ENCODE measurements at places on chromosomes 1 and 21. TPM values are rescaled to one million over a fixed set of nuclear protein-coding genes. Genes with fewer than 3 reads are reported as not detected.

DNA sequence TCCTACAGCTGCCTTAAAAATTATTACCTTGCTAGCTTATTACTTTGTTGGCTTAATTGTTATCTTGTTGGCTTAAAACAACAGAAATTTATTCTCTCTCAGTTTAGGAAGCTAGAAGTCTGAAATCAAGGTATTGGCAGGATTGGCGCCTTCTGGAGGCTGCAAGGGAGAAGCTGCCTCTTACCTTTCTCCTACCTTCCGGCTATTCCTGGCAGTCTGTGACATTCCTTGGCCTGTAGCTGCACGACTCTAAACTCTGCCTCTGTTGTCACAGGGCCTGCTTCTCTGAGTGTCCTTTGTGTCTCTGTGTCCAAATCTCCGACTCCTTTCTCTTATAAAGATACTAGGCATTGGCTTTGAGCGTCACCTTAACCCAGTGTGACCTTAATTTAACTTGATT is 579.9 kb upstream of the B3GALT2 start:
- no peak for DNase-seq

DNA sequence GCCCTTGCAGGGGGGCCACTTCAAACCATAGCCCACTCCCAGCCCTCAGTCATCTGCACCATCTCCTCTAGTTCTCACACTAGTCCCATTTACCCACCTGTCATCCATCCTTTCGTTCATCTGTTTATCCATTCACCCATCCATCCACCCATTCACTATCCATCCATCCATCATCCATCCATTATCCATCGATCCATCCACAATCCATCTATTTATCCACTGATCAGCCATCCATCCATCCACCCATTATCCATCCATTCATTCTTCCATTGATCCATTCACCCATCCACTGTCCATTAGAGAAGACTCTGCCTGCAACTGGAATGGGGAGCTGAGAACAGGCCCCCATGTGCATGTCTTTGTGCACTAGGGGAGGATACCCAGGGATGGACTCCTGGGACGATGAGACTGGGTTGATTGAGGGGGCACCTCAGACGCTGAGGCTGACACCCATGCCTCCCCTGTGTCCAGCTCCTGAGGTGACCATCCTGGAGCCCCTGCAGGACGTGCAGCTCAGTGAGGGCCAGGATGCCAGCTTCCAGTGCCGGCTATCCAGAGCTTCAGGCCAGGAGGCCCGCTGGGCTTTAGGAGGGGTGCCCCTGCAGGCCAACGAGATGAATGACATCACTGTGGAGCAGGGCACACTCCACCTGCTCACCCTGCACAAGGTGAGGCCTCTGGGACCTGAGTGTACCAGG is 97.9 kb downstream of the TRIM11 start:
- no peak for DNase-seq

- DNase-seq, result no peak
Measured at GRCh38 chr1:60835649-60836048, 246.7 kb upstream of the NFIA start.

- no peak for DNase-seq
Measured at GRCh38 chr21:42248783-42249597, 30.1 kb downstream of the ABCG1 start.

DNA sequence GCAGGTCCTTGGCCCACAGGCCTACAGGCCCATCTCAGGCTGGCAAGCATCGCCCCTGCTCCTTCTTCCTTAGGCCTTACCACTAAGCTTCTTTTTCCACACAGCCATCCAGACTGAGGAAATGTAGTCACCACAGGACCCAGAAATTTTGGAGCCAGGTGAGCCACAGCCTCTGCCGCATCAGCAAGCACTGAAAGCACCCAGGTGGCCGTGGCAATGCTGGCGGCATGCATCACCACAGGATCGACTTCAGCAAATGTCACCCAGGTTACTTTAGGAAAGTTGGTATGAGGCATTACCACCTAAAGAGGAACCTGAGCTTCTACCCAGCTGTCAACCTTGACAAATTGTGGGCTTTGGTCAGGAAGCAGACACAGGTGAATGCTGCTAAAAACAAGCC is 11.6 kb downstream of the PIGM start:
- DNase-seq, result no peak

DNA sequence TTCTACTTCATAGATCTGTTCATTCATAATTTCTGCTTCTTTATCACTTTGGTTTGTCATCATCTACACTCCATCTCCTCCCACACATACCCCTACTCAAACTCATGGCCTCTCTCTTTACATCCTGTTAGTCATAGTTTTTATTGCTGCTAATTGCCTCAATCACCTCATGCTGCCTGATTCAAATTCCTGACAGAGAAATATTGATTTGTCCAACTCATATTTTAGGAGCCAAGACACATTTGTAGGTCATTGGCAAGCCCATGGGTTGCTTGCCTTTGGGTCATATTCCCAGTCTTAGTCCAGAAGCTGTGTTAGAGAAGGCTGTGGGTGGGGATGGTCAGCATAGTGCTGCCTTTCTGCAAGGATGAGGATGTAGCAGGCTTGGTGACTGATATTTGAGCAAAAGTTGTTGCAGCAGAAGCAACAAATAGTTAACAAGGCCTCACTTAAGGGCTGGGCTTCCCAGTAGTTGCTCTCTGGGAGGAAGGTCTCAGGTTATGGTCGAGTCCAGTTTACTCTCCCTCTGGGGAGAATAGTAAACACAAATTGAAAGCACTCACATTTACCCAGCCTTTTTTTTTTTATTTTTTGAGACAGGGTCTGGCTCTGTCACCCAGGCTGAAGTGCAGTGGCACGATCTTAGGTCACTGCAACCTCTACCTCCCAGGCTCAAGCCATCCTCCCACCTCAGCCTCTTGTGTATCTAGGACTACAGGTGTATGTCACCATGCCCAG is 22.4 kb upstream of the EPS15 start:
- no peak for DNase-seq

- DNase-seq, result peak; percentile 75
Measured at GRCh38 chr1:1441002-1441888, 5.8 kb downstream of the VWA1 start.

DNA sequence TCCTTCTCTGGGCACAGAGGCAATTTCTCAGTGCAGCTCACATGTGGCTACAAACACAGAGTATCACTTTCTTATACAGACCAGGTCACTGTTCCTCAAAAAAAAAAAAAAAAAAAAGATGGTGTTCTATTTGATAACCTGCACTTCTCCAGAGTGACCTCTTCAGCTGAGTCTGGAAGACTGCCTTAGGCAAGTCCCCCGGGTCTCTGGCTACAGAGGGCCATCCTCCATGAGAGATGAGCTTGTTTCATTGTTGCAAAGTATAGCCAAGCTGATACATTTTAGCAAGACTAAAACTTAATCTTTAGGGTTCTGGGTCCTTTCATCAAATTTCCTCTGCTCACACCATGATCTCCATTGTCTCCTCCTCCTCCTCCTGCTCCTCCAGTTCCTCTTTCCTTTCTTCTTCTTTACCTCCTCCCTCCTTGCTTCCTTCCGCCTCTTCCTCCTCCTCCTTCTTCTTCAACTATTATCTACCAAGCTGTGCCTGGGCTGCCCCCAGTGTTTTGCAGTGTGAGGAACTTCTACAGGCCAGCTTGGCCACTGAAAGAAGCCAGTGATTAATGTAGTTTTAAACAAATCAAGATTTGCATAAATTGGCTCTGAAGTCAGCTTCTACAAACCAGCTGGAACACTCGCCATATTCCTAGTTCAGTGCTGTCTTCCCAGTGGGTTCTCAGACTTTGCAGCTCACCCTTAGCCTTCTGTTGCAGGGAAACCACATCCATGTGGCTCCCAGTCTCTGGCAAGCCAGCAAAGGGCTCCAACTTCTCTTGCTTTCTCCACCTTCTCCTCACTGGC is 139.4 kb downstream of the RUNX1 start:
- no peak for DNase-seq

DNA sequence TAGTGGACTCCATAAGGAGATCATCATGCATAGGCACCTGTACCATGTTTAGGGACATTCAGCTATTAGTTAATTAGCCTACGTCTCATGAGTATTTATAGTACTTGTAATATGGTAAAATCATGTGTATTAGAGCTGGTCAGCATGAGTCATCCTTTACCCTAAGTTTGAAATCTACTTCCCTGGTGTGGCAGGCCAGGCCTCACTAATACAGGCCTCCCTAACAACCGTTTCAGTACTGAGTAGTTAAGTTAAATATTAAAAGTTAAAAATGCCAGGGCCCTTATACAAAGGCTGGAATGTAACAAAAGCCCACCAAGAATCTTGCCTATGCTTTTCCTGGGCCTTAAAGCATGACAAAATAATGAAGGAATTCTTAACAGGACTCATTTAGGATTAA is 356.3 kb upstream of the DPYD start:
- DNase-seq, result no peak

GRCh38 chr1:2821966-2822620 is 20.6 kb upstream of the TTC34 start:
- DNase-seq, result no peak

- DNase-seq, result no peak
Measured at GRCh38 chr21:29148530-29148929, 18.1 kb downstream of the MAP3K7CL start.

DNA sequence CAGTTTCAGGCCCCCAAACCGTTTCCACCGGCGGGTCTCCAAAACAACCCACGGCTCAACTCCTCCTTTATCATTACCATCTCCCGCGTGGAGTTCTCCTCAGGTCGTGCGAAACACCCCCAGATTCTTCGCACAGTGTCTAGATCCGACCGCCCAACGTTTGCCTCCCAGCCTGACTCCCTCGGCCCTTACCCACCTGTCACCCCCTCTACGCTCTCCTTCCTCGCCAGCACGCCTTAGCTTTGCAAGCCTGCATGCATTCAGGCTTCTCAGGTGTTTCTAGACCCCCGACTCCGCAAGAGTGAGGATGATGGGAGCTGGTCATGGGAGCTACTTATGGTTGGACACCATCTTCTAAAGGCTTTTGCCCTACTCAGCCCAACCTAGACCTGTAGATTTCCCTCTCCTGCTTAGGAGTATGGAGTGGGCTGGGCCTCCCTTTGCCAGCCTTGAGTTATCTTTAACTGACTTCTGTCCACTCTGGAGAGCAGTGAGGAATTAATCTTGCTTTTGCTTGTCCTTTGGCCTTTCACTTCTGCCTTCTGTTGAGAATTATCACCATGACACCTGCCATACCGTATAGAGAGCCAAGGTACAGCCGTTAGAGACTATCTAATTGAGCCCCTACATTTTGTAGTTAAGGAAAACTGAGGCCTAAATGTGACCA is 865 bp downstream of the ATP5IF1 start:
- no peak for DNase-seq

GRCh38 chr1:164667600-164667999 is 108.6 kb downstream of the PBX1 start:
- DNase-seq, result no peak

DNA sequence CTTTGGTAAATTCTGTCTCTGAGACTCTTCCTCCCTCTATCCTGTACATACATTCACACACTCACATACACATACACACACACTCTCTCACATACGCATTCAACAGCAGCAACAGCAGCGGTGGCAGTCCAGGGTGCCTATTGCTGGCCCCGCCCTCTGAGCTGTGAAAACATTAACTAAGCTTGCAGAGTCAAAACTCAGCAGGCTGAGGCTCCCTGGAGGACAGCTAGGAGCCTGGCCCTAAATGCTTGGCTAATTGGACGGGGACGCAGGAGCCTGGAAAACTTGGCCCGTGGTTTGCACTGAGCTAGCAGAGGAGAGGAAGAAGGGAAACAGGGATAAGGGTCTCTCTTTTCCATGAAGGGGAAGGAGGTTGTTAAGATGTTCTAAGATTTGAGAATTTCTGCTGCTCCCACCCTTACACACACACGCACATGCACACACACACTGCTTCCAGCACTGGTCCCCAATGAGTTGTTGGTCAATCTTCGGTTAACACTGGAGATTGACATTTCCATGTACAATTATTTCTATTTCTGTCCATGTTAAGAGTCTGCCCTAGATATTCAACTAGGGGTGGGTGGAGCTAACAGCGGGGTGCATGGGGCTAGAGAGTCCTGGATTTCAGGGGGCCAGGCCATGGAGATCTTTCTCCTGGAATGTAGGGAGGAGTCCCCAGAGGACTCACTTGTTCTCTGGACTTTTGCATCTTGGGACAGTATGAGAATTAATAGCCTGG is 94.2 kb downstream of the PLXNA2 start:
- no peak for DNase-seq

- no peak for DNase-seq
Measured at GRCh38 chr1:79497193-79497773, 490.8 kb upstream of the ADGRL4 start.

DNA sequence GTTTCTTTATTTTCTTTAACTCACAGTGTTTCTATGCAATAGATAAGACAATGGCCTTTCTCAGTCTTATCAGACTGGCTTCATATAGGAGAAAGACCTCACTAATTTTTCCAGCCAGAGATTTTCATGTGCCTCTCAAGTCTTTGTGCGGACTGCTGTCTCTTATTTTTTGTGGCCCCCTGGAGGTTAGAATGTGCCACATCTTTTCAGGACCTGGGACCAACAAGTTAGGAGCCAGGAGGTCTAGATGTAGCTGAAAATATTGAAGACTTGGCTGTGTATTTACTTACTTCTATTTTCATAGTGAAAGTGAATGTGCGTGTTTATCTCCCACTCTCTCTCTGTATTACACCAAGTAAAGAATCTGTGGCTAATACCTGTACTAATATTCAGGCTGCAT is 42.1 kb upstream of the CFHR3 start:
- DNase-seq, result no peak

GRCh38 chr1:24725209-24725651 is 20.0 kb upstream of the CLIC4 start:
- DNase-seq, result no peak

- no peak for DNase-seq
Measured at GRCh38 chr1:198880397-198880796, 241.6 kb downstream of the PTPRC start.

DNA sequence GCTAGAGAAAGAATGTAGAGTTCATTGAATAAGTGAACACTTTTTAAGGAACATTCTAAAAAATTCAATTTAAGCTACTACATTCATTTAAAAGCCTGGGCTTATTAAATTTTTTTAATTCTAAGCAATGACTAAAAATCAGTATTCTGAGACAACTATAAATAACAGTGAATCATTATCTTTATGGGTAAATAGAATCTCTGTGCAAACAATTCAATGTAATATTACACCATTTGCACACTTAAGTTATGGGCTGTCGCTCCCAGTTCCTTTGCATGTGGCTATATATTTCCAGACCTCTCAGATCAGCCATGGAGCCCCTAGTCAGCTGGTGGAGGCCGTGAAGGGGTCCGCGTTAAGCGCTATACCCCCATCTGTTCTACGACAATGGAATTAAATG is 65.1 kb downstream of the KCNK1 start:
- DNase-seq, result no peak

- peak; percentile 33 for DNase-seq
Measured at GRCh38 chr1:56527548-56528302, 51.6 kb downstream of the PLPP3 start.

GRCh38 chr1:58324558-58324957 is 222.0 kb downstream of the OMA1 start:
- no peak for DNase-seq

COL8A2 gene
- total RNA-seq, result 6.2 TPM

CAPN8 gene
- 0.43 TPM for total RNA-seq

FCRL1 gene
- not detected for total RNA-seq

DMBX1 gene
- total RNA-seq, result not detected

KDF1 gene
- total RNA-seq, result not detected

KISS1 gene
- not detected for total RNA-seq

NCF2 gene
- total RNA-seq, result 11.7 TPM

Measured in ovary (tissue), 10 donors.